ENCODE measurements at places on chromosomes 1 and 21.

GRCh38 chr1:204418174-204419063, 6.8 kb upstream of the PPP1R15B start:
- DNase-seq = no peak

GRCh38 chr1:94729267-94729666, 90.9 kb upstream of the SLC44A3 start:
- no peak for DNase-seq

- DNase-seq = no peak
Measured at GRCh38 chr1:54328066-54328636, 78.0 kb downstream of the SSBP3 start.

- DNase-seq = no peak
Measured at GRCh38 chr1:156012051-156012817, 8.5 kb downstream of the SSR2 start.

- no peak for DNase-seq
Measured at GRCh38 chr1:36081926-36082485, 1.9 kb upstream of the TEKT2 start.

GRCh38 chr1:93811326-93812065, 67.5 kb downstream of the DNTTIP2 start:
- no peak for DNase-seq
